CD4-positive, alpha-beta T cell treated with Interleukin-4 for 1 hour (primary cell): ENCODE measurements at places on chromosomes 7 and 10.

- no peak for DNase-seq
Observed at GRCh38 chr7:5769571-5769970, 11.9 kb downstream of the RNF216 start.

GRCh38 chr7:122755696-122756095 lies 53.0 kb upstream of the RNF148 start:
- no peak for DNase-seq

DNA sequence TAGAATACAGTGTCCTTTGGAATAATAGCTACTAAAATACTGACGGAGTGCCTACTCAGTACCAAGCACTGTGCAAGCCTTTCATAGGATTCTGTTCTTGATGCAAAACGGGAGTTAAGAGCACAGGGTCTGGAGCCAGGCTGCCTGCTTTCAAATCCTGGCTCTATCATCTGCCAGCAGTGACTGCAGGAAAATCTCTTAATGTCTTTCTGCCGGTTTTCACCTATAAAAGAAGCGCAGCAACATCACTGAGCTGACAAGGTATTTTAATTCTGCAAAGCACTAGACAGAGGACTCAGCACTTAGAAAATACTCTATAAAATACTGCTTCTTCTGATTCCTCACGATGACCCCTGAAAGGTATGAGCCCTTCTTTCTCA lies 659 bp downstream of the FIGNL1 start:
- DNase-seq = no peak

GRCh38 chr10:68165643-68166042 lies 56.4 kb downstream of the MYPN start:
- no peak for DNase-seq

DNA sequence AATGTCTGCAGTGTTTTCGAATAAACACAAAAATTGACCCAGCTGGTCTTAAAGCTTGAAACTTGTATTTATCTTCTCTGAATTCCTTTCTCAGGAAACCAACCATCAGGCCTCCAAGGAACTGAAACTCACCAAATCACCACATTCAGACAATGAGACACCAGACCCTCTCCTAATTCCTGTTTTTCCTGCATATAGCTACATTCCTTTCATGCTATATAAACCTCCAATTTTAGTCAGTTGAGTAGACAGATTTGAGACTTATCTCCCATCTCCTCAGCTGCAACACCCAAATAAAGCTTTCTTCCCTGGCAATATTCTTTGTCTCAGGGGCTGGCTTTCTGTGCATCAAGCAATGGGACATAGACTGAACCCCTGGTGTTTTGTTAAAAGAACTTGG lies 317.0 kb downstream of the CACNA2D1 start:
- no peak for DNase-seq

DNA sequence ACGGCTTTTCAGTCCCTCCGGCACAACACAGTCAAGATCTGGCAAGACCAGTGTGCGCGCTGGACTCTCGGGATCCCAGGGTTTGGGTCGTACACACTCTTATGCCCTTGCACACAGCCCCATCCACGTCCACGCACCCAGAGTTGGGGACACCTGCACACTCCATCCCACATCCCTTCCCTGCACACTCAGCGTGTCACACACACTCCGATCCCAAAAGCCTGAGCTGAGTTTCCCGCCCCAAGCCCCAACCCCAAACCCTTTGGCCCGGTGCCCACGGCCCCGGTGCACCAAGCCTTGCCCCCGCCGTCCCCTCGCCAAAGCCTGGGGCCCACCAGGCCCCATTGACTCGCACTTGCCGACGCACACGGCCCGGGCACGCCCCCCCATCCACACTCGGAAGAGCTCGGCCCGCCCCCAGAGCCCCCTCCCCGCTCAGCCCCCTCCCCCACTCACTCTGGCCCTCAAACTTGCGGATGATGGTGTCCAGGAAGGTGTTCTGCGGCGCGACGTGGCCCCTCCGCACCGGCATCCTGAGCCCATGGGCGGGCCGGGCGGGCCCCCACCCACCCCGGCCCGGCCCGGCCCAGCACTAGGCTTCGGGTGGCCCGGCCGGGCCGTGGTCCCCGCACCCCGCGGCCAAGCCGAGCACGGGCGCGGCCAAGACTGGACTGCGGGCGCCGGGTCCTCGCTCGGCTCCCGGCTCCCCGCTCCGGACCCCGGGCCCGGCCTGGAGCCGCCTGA lies 567 bp downstream of the KCNH2 start:
- no peak for DNase-seq

DNA sequence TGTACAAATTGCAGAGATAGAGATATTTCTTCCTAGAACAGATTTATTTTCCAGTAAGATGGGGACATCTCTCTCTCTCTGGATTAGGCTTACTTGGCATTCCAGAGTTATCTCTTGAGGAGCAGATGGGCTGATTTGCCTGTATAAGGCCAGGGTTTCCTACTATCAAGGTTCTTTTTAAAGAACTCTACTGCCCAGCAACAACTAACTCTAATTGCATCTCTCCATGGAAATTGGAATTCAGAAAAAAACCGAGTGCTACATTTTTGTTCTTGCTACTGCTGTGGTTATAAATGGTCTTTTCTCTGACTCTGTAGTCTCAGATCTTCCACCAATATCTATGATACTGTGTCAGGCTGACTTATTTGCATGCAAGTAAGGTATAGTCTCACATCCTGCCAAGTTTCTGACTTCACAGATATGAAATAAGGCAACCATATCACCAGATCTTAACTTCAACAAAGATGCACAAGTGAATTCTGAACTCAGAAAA lies 161.1 kb downstream of the CRPPA start:
- no peak for DNase-seq

- no peak for DNase-seq
Observed at GRCh38 chr7:105580022-105580740, 1.1 kb downstream of the EFCAB10 start.

- DNase-seq = no peak
Observed at GRCh38 chr10:21497177-21497807, 28.2 kb downstream of the SKIDA1 start.

DNA sequence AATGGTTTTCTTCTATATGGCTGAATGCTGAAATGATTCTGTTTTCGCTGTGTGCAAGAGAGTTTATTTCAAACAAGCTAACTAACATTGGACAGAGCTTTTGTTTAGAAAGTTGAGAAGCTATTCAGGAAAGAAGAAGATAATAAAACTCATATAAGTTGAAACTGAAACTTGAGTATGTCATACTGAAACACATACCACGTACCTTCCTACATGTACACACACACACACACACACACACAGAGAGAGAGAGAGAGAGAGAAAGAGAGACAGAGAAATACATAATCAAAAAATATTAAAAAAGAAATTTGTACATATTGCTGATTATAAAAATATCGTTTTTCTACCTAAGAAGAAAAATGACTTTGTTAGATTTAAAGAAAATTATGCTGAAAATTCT lies 561.9 kb upstream of the KCND2 start:
- no peak for DNase-seq

- DNase-seq = no peak
Observed at GRCh38 chr10:71684356-71685173, 35.0 kb downstream of the C10orf105 start.

GRCh38 chr10:100562008-100562672 lies 26.4 kb downstream of the HIF1AN start:
- peak; percentile 78 for DNase-seq

DNA sequence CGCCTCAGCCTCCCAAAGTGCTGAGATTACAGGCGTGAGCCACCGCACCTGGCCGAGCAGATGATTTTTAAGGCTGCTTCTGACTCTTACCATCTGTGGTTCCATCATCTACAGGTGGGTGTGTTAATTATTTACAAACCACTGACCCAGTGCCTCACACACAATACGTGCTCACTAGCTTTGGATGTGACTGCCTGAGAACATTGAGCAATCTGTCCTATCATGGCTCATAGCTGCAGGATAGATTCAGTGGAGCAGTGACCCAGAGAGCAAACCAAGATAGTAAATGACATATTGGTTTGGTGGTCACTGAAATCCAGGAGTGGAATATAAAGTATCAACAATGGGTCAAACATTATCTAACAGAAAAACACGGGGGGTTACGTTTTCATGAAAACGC lies 24.1 kb downstream of the GPAM start:
- DNase-seq = no peak

DNA sequence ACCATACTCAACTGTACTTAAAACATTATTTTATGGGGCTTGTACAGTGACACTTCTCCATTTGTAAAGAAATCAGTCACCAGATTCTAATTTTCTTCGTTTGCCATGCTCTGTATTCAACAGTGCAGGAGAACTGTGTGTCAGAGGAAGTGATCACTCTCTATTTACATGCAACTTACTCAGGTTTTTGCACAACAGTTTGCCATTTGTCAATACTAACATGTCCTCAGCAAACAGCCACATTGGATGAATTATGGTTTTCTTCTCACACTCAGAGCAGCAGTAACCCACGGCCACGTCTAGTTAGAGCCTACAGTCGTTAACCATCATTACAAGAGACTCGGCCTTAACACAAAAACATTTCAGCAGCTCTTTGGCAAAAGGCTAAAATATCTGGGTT lies 69.2 kb upstream of the SP4 start:
- no peak for DNase-seq

- no peak for DNase-seq
Observed at GRCh38 chr10:49263591-49263990, 35.4 kb upstream of the C10orf71 start.

DNA sequence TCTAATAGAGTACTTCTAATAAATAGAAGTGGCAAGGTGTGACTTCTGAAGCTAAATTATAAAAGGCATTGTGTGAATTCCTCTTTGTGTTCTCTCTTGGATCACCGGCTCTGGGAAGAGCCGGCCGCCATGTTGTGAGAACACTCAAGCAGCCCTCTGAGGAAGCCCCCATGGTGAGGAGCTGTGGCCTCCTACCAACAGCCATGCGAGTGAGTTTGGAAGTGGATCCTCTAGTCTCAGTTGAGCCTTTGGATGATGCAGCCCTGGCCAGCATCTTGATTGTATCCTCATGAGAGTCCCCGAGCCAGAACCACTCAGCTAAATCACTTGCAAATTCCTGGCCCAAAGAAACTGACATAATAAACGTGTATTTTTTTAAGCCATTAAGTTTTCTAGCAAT lies 94.5 kb upstream of the CARD11 start:
- DNase-seq = no peak

- no peak for DNase-seq
Observed at GRCh38 chr7:7567898-7568531, 1.3 kb downstream of the MIOS start.

GRCh38 chr7:81533931-81534330 lies 235.9 kb downstream of the HGF start:
- no peak for DNase-seq

DNA sequence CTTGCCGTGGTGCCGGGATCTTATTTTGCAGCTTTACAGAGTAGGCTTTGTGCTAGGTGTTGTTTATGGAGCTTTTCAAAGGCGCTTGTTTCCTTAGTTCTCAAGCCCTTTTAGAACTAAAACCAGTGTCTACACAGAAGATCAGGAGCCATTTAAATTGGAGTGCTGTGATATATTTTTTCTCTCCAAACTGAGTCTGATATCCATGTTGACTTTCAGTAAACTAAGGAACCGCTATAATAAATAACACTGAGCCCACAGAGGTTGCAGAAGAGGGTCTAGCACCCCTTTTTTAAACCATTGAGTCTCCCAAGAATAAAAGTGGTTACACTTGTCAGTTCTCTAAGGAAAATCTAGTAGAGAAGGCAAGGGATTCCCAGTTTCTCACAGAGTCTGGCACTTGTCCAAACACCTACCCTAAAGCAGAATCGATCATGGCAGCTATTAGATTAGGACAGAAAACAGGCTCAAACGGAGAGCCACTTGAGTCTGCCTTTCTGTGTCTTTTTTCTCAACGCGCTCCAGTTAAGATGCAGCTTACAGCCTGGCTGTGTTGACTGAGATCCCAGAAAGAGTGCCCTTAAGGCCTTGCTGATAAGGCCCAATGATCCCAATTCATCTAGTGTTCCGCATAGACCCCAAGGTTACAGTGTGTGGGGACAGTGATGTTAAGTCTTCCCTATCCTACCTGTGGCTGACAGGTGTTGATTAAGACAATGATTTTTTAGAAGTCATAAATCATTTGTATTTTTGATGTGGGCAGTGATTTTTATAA lies 804 bp downstream of the TMEM106B start:
- no peak for DNase-seq

DNA sequence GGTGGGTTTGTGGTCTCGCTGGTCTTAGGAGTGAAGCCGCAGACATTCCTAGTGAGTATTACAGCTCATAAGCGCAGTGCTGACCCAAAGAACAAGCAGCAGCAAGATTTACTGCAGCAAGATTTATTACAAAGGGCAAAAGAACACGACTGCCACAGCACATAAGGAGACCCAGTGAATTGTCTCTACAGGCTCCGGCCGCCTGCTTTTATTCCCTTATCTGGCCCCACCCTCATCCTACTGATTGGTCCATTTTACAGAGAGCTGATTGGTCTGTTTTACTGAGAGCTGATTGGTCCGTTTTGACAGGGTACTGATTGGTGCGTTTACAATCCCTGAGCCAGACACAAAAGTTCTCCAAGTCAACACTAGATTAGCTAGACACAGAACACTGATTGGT lies 82.1 kb downstream of the VIPR2 start:
- DNase-seq = no peak

DNA sequence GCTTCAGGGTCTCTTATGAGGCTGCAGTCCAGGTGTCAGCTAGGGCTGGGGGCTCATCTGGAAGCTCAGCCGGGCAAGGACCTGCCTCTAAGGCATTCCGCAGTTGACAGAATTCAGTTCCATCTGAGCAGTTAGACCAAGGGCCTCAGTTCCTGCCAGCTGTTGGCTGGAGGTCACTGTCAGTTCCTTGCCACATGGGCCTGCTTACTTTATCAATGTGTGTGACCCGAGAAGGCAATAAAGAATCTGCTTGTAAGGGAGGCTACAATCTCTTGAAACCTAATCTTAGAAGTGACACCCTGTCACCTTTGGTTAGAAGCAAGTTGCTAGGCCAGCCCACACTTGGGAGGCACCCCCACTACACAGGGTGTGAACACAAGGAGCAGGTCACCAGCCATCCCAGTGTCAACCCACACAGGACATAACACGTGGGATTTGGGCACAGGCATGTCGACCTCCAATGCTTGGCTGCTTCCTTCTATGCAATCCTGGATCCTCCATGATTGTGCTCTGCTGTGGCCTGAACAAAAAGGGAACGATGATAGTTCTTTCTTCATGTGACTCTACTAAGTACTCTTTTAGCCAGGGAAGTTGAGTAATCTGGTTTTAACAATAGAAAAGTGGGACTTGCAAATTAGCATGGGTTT lies 41.8 kb downstream of the MTURN start:
- no peak for DNase-seq

DNA sequence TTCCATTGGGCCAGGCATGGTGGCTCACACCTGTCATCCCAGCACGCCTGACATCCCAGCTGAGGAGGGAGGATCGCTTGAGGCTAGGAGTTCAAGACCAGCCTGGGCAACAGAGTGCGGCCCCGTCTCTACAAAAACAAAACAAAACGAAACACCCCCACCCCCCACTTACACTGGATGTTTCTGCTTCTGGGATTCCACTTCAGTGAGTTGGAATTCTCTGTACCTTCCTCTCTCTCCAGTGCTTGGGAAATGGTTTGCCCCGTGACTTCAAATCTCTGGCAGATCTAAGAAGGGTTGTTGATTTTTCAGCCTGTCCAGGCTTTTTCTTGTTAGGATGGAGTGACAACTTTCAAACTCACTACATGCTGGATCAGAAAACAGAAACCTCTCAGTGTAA lies 106.9 kb downstream of the ANLN start:
- DNase-seq = no peak

DNA sequence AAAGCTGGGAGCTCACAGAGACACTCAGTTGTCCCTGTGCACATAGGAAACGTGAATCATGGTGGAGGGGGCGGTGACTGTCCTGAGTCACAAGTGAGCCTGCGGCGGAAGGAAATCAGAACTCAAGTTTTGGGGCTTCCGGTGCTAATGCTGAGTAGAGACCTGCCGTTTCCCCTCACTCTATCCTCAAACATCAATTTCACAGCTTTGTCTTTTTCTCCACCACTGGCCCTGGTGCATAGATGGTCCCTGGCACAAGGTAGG lies 21.9 kb downstream of the ADCYAP1R1 start:
- DNase-seq = no peak
